Fibroblast of skin of right biceps (primary cell): ENCODE measurements at places on chromosomes 1 and 21.

DNA sequence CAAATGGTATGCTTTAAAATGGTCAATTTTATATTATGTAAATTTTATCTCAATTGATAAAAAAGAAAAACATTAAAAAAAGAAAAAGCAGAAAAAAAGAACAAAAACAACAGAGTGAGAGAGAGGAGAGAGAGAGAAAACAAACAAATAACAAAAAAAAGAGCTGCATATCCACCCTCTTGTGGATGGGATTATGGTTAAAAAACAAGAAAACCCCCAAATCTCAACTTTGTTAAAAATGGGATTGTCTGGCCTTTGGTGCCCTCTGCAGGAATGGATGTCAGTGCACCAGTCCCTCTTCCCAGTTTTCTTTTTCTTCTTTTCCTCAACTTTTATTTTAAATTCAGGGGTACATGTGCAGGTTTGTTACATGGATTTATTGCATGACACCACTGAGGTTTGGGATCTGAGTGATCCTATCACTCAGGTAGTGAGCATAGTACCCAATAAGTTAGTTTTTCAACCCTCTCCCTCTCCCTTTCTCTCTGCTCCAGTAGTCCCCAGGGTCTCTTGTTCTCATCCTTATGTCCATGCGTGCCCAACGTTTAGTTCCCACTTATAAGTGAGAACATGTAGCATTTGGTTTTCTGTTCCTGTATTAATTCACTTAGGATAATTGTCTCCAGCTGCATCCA lies 28.1 kb downstream of the RNF187 start:
- DNase-seq, result peak; percentile 35

GRCh38 chr1:63731117-63732043 lies 42.4 kb upstream of the ROR1 start:
- peak; percentile 93 for DNase-seq

DNA sequence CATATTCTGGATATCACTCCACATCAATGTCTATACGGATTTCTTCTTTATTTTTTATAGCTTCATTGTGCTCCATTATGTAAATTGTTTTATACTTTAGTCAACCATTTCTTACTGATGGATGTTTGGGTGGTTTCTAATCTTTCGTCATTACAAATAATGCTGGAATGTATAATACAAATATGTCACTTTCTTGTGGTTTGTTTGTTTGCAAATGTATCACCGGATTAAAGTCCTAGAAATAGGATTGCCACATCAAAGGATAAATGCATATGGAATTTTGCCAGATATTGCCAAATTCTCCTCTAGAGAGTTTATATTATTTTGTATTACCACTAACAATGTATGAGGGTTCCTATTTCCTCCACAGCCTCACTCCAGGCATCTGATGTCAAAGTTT lies 48.7 kb upstream of the PRDM2 start:
- DNase-seq, result no peak

- no peak for DNase-seq
Measured at GRCh38 chr1:213110349-213111300, 59.6 kb downstream of the RPS6KC1 start.

DNA sequence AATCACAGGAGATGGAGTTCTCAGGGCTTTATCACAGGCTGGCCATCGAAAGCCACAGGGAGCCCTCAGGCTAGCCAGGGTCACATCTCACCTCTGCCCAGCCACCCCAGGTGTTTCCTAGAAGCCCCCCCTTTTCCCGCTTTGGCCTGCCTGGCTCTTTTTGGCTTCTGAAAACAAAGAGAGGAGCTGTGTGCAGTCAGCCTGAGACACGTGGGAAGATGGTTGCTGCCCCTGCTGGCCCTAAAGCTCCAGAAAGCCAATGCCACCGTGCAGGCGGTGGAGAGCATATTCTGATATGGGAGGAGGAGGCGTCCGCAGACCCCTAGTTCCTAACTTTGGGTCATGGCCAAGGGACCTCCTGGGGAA lies 18.7 kb upstream of the LBR start:
- DNase-seq, result no peak

- no peak for DNase-seq
Measured at GRCh38 chr1:85596947-85597346, 16.4 kb downstream of the CCN1 start.

- DNase-seq, result no peak
Measured at GRCh38 chr1:218803351-218803997, 370.2 kb upstream of the LYPLAL1 start.

DNA sequence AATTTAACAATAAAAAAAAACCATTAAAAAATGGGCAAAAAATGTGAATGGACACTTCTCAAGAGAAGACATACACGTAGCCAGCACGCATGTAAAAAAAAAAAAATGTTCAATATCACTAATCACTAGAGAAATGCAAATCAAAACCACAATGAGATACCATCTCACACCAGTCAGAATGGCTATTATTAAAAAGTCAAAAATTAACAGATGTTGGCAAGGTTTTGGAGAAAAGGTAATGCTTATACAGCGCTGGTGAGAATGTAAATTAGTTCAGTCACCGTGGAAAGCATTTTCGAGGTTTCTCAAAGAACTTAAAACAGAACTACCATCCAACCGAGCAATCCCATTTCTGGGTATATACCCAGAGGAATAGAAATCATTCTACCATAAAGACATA lies 1091.5 kb upstream of the B3GALT2 start:
- DNase-seq, result no peak

DNA sequence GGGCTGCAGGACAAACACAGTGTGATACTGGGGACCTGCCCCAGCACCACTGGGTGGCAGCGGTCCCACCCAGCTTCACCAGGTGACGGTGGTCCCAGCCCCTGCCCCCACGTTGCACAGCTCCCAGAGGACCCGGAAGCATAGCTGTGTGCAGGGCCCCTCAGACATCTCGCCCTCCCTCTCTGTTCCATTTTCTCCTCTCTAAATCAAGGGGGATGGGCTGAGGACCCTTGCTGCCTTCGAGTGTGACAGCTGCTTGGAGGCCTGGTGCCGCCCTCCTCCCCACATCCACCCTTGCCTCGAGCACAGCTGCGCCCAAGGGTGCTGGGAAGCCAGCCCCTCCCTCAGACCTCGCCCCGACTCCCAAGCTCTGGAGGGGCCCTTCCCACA lies 16.1 kb upstream of the LRRC3 start:
- no peak for DNase-seq

DNA sequence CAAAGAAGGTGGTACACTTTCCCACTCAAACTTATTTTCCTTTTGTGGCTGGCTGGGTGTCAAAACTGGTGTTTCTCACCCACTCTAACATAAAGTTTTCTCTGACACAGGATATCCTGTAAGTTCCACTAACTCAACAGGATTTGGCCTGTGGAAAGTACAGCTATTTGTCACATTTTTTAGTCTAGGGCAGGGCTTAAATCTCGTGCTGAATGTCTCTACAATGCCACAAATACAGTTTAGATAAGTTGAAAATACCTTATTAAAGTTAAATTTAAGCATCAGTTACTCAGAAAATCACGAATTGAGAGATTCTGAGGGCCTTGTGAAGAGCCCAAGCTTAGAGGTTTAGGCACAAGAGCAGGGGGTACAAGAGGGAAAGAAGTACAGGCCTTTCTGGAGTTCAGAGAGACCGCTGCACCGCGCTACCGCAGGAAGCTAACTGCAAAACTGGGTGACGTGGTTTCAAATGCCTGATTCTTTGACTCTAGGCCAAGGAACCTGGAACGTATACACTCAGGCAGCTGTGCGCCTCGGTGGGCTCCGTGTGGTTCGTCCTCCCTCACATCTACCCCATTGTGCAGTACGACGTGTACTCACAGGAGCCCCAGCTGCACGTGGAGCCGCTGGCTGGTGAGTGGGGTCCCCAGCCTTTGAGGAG lies 23.4 kb upstream of the PWP2 start:
- DNase-seq, result no peak

- DNase-seq, result no peak
Measured at GRCh38 chr1:180551997-180552396, 6.8 kb upstream of the OVAAL start.

- DNase-seq, result no peak
Measured at GRCh38 chr1:3205815-3206214, 136.8 kb downstream of the PRDM16 start.

GRCh38 chr1:233135833-233136232 lies 159.7 kb downstream of the PCNX2 start:
- DNase-seq, result no peak
